ENCODE measurements at places on chromosomes 1 and 21. TPM values are rescaled to one million over a fixed set of nuclear protein-coding genes. Genes with fewer than 3 reads are reported as not detected.

KRTAP7-1 gene
- not detected for total RNA-seq

FCGR3A gene
- not detected for total RNA-seq

FGR gene
- not detected for total RNA-seq

MIXL1 gene
- total RNA-seq = not detected

ABCA4 gene
- total RNA-seq = 0.15 TPM

RPS8 gene
- total RNA-seq = 1,788 TPM

DHX9 gene
- total RNA-seq = 132 TPM

SLC35E2B gene
- total RNA-seq = 24.9 TPM

OR2L13 gene
- not detected for total RNA-seq

SPRR1B gene
- total RNA-seq = not detected

FAM167B gene
- 2.7 TPM for total RNA-seq

TCEA3 gene
- 32.6 TPM for total RNA-seq

TRMT13 gene
- 8.5 TPM for total RNA-seq

ERICH3 gene
- under 0.01 TPM for total RNA-seq

OPTC gene
- not detected for total RNA-seq

C8A gene
- not detected for total RNA-seq

NCF2 gene
- not detected for total RNA-seq

LPAR3 gene
- 10.2 TPM for total RNA-seq

UQCRHL gene
- total RNA-seq = 18.3 TPM

LSM10 gene
- total RNA-seq = 10.5 TPM

OR2T2 gene
- not detected for total RNA-seq

AMPD1 gene
- not detected for total RNA-seq

DNAJC6 gene
- total RNA-seq = 1.8 TPM

NR0B2 gene
- total RNA-seq = not detected

MAP3K21 gene
- total RNA-seq = 0.08 TPM

ATP13A2 gene
- 62.0 TPM for total RNA-seq

VANGL2 gene
- total RNA-seq = 1.7 TPM

LAMB3 gene
- total RNA-seq = 5.6 TPM

LENEP gene
- not detected for total RNA-seq

CYP4A11 gene
- not detected for total RNA-seq

NFYC gene
- 45.6 TPM for total RNA-seq

KLHDC9 gene
- total RNA-seq = 1.5 TPM

ATAD3B gene
- 18.1 TPM for total RNA-seq

MYCBP gene
- 2.0 TPM for total RNA-seq

C1orf87 gene
- total RNA-seq = not detected

PTPN7 gene
- not detected for total RNA-seq

RHEX gene
- total RNA-seq = not detected

MAD2L2 gene
- total RNA-seq = 38.9 TPM

AMY1C gene
- total RNA-seq = not detected

SPATA45 gene
- total RNA-seq = not detected

Measured in smooth muscle cell of the coronary artery (primary cell).